Pons (tissue), 1 donor: ENCODE measurements at places on chromosomes 13 and 19.

- no peak for DNase-seq
These were observed 15.4 kb downstream of the OR10H4 start for GRCh38 chr19:15964231-15964630.

GRCh38 chr13:97124915-97125809 lies 97.0 kb upstream of the MBNL2 start:
- DNase-seq: no peak

GRCh38 chr19:39413911-39414608 lies 1.6 kb downstream of the PLEKHG2 start:
- DNase-seq: no peak

- peak; percentile 51 for DNase-seq
These were observed 1.3 kb downstream of the CSNK1G2 start for GRCh38 chr19:1942078-1942933.

- DNase-seq: no peak
These were observed 1.4 kb downstream of the RETN start for GRCh38 chr19:7670150-7670783.

GRCh38 chr19:1156305-1156801 lies 17.7 kb downstream of the SBNO2 start:
- no peak for DNase-seq

GRCh38 chr19:47483800-47484690 lies at the start of gene KPTN:
TSS of gene KPTN (minus strand) at chr19:47484219. CDS start at chr19:47484160, 59 bp downstream.
- DNase-seq: peak; percentile 78

GRCh38 chr19:51784922-51785690 lies 9.9 kb upstream of the FPR3 start:
- peak; percentile 75 for DNase-seq

DNA sequence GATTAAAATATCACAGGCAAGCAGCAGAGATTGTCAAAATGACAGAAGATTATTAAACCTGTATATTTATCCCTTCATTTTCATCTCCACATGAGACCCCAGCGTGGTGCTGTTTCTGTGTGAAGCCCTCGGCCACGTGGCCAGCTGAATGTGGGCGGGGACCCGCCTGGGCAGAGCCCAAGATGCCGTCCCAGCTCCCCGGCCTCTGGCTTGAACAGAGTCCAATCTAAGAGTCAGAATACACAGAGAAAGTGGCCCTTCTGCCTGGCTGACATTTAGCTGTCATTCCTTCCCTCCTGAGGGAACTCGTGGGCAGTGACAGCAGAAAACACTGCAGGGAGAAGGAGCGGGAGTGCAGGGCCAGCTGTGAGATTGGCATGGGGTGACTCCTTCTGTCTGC lies 34.9 kb upstream of the UQCRFS1 start:
- no peak for DNase-seq
